ENCODE measurements at places on chromosomes 16 and 17. TPM values are rescaled to one million over a fixed set of nuclear protein-coding genes. Genes with fewer than 3 reads are reported as not detected.

Gene PRAC2
- not detected for total RNA-seq

Gene CD300C
- total RNA-seq, result 1.4 TPM

Gene MT4
- not detected for total RNA-seq

Gene PMP22
- total RNA-seq, result 0.40 TPM

Gene PDK2
- total RNA-seq, result 20.1 TPM

Gene RASD1
- 0.35 TPM for total RNA-seq

Gene GGA3
- 79.6 TPM for total RNA-seq

Gene MSLN
- 0.64 TPM for total RNA-seq

Gene CCL5
- 17.0 TPM for total RNA-seq

Gene C17orf50
- total RNA-seq, result not detected

Gene ETV4
- total RNA-seq, result not detected

Gene G6PC1
- not detected for total RNA-seq

Gene CASKIN2
- 0.22 TPM for total RNA-seq

Gene TBC1D3C
- total RNA-seq, result not detected

Gene SMTNL2
- total RNA-seq, result not detected

Gene DRC7
- not detected for total RNA-seq

Gene MMP2
- 0.59 TPM for total RNA-seq

Gene KIF18B
- total RNA-seq, result 54.2 TPM
